Mucosa of gallbladder (tissue), 1 donor: ENCODE measurements at places on chromosomes 13 and 19. TPM values are rescaled to one million over a fixed set of nuclear protein-coding genes. Genes with fewer than 3 reads are reported as not detected.

GRCh38 chr13:71304861-71305260 lies 562.1 kb downstream of the DACH1 start:
- peak; percentile 50 for DNase-seq

Gene ZNF536
- total RNA-seq: 1.4 TPM

- no peak for DNase-seq
These were observed 502.7 kb downstream of the UQCRFS1 start for GRCh38 chr19:28710278-28710677.

- DNase-seq: no peak
These were observed 673 bp downstream of the ZNF486 start for GRCh38 chr19:20167651-20168122.

Gene KLK8
- 2.4 TPM for total RNA-seq
